ENCODE measurements at places on chromosomes 11 and 22.
A peak's percentile ranks its signal among the peaks of the same experiment; 100 is the strongest.

DNA sequence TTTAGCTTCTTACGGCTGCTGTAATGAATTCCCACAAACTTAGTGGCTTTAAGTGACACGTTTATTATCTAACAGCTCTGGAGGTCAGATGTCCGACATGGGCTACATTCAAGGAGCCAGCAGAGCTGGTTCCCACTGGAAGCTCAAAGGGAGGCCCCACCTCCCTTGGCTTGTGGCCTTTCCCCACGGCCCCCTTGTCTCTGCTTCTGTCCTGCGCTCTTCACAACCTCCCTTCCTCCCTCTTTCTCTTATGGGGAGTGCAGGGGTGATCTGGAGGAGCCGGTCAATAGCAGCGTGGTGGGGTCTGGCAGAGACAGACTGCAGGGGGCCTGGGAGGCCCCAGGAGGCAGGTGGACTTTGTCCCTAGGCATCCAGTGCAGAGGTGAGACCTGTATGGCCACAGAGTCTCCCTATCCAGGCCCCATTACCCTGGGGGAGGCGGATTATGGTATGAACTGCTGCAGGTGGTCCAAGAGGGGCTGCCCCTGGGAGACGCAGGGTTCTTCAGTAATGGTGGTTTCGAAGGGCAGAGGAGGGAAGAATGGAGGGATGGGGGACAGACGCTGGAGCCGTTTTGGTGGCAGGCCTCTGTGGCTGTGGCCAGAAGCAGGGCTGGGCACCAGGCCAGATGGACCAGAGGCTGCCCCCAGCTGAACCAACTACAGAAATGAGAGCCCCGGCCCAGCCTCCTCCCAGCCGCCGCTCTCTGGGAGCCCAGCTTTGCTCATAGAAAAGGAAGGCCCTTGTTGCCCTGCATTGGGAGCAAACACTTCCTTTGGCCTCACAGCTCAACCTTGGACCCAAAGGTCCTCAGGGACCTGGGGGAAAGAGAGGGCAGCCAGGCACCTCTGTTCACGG is 30.7 kb upstream of the KCNQ1OT1 start:
- no peak for DNase-seq

DNA sequence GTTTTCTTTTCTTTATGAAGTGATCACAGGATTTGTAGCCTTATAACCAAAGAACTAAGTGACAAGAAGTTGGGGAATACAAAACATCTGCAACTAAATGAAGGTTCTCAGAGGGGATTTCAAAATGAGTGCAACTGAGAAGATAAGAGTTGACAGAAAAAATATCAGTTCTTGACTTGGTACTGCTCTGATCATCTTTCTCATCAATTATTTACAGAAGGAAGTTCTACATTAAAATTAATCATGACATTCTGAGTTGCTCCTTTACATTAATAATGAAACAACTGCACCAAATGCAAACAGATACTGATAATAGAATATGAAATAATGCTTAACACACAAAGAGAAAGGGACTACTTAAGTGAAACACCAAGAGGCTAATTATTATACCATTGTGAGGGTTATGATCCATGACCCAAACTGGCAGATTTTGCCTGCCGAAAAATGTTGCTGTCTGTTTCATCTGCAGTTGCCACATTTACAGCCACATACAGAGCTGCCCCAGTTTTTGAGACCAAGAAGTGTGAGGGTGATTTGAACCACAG is 561.9 kb upstream of the ANO5 start:
- no peak for DNase-seq

DNA sequence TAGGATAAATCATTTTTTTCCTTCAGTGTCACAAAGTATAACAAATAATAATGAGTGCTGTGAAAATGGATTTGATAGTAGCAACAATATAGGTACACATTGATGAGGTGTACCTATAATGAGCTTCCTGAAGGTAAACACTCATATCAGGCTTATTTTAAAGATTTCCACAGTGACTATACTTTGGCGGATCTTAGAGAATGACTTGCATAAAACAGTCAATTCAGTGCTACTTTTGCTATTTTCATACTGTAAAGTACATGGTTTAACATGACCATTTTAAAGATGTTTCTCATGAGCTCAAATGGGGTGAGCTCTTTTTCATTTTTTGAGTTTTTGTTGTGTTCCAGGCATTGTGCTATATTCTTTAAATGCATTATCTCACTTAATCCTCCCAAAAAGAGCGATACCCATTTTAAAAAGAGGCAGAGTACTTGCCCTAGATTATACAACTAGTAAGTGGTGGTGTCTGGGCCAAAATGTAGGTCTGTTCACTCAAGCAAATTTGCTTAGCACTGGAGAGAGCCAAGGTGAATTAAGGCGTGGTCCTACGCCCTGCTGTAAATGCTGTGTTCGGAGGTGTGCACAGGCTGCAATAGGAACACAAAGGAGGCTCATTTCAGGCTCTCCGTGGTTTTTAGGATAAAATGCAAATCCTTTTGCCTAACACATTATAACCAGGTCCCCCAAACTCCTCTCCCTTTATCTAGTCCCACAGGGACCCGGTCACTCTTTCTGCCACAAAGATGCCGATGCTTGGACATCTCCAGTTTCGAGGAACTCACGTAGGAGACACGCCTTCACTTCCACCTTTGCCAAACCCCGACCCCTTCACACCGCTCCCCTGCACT is 617 bp upstream of the ALKBH3 start:
- no peak for DNase-seq

GRCh38 chr11:124970925-124971324 is 16.9 kb downstream of the CCDC15 start:
- DNase-seq = peak; percentile 43

GRCh38 chr11:74726547-74727182 is 4.6 kb downstream of the CHRDL2 start:
- DNase-seq = peak; percentile 89

GRCh38 chr11:8415195-8415594 is 151.5 kb upstream of the LMO1 start:
- no peak for DNase-seq

DNA sequence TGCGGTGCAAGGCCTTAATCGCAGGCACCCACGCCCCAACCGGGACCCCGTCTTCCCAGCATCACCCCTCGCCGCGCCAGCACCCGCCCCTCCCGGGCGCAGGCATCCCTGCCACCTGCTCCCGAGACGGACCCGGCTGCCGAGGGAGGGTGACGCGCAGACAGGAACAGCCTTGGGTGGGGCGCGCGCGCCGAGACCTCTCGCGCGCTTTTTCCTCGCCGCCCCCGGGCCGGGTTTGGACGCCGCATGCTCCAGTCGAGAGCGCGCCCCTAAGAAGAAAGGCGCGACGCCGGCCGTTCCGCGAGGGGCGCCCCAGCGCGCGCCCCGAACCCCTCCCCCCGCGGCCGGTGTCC is 504 bp downstream of the CFL1 start:
- no peak for DNase-seq

DNA sequence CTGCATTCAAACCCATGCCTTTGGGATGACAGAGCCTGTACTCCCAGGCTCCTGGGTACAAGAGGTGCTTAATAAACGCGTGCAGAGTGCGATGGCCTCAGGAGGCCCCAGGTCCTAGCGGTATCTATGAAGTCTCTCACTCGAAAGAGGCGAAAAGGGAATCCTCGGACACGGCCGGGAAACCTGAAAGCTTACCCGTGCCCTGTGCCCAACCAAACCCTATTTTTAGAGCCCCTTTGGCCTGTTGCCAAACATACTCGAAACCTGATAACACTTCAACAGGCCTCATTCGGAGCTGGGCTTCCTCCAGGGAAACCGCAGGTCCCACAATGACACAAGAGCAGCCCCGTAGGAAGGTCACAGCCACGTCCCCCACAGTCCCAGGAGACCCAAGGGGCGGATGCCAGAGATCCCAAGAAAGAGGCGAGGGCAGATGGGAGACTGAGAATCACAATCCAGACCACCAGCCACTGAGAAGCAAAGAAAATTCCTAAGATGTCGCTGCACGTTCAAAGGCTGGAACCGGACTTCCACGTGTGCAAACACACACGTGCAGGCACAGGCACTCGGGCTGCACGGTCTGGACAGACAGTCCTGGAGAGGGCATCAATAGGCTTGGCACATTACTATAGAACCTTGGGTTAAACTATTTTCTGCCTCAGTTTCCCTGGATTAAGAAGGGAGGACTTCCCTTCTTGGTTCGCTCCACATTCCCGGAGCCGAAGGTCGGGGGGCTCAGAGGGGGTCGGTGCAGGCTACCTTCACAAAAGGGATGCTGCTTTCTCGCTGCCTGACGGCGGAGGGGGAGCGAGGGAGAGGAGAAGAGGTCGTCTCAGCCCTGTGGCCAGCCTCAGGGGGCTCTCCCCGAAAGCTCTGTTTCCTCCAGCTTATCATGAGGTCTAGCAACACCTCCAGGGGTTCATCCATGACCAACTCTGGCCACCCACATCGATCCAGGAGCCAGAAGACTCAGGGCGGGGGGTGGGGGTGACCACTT is 8.2 kb downstream of the PDGFB start:
- no peak for DNase-seq

DNA sequence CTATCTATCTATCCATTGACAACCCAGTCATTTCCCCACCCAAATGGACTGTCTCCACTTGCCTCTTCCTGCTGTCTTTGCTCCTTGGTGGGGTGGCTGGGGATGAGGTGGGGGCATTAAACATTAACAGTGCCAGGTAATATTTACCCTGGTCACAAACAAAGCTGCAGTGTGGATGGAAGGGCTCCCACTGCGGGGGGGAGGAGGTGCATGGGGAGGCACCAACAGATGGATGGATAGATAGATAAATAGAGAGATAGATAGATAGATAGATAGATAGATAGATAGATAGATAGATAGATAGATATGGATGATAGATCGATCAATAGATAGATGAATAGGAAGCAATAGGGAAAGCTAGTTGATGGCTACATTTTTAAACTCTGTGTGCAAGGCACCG is 2.3 kb upstream of the FXYD2 start:
- no peak for DNase-seq

DNA sequence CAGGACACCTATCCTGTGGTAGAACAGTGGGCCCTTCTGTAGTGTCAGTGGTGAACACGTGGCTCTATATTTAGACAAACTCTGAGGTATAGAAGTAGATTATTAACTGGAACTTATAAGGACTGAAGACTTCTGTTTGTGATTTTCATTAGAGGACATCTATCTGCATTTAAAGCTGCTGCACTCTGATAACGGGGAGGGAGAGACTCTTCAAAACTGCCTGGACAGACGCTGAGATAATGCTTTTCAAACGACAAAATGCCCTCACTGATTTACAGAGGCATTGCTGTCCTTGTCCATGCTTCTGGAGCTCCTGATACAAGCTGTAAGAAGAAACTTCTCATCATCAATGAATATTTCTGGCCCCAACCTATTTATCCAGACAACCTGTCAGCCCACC is 425.2 kb downstream of the OPCML start:
- DNase-seq = no peak

DNA sequence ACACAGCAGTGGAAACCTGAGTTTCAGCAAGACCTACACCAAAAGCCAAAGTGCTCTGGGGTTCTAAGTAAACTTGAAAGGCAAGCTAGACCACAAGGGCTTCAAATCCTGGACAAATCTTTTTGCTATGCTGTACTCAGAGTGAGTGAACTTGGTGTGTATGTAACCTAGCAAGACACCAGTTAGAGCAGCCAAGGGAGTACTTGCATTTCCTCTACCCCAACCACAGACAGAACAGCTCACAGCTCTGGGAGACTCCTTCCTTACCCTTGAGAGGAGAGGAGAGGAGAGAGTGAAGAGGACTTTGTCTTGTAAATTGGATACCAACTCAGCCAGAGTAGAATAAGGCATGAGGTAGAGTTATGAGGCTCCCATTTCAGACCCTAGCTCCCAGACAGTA is 71.4 kb downstream of the CTSC start:
- DNase-seq = no peak

DNA sequence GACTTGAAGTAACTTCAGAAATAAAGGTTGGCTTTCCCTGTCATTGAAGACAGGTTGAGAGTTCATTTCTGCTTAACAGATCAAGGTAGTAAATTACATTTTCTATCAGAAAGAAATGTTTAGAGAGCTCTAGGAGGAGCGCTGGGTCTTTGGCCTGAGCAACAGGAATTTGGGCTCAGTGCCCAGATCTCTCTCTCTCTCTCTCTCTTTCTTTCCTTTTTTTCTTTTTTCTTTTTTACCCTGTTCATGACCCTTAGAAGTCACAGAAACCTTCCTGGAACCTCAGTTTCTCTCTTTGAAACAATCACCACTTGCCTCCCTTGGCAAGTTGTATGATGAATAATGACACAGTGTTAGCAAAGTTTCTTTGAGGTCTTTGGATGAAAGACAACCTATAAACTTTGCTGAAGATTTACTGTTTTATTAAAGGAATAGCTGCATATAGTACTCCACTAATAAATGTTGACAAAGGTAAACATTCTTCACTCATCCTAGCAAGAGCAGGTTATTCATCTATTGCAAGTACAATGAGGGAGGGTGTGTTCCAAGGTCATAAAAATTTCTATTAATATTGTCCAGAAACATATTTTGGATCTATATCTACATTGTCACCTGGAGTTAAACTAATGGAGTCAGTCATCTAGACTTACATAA is 35.5 kb upstream of the RASSF10 start:
- no peak for DNase-seq

DNA sequence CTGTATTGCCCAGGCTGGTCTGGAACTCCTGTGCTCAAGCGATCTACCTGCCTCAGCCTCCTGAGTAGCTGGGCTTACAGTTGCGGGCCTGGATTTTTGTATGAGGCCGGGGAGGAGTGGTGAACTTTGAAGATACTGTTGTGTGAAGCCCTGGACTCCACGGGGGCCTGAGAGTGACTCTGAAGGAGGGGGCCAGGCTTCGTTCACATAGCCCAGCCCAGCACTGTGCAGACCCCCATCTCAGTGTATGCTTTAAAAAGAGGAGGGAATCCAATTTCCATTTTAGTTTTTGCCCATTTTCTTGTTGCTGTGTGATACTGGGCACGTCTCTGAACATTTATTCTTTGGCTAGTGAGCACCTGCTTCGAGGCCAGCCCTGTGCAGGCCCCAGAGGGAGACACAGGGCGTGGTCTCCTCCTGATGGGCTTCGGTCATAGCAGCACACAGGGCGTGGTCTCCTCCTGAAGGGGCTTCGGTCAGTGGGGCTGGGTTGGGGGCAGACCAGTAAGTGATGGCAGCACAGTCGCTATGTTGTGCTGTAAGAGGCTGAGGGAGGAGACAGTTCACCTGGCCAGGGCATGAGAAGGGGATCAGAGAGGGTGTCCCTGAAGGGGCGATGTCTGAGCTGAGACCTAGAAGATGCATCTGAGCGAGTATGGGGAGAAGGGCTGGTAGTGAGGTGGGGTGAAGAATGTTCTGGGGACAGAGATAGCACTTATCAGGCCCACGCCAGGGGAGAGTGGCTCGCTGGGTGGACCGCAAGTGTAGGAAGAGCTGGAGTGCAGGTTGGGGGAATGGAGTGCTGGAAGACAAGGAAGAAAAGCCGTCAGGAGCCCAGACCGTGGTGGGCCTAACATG is 14.0 kb downstream of the SAMM50 start:
- DNase-seq = no peak

- DNase-seq = no peak
Measured at GRCh38 chr11:37712251-37712650, 1114.2 kb upstream of the RAG2 start.

DNA sequence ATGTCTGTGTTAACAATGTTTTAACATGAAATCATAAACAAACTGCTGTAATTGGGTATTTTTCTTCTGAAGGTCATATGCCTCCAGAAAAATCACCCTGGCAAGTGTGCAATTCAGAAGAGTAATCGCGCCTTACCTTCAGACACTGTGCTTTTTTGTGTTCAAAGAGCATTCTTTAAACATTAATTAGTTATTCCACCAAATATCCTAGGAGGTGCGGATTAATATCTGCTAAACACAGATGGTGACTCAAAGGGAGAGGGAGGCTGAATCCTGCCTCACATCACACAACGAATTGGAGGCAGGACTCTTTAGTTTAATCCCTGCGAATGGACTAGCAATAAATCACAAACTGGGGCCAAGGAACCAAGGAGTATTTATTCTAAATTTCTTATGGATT is 213.0 kb downstream of the NTM start:
- DNase-seq = no peak

- no peak for DNase-seq
Measured at GRCh38 chr11:13896175-13896980, 66.1 kb upstream of the SPON1 start.

Measured in AG08395 (cell line).